Lung (tissue), 17 donors: ENCODE measurements at places on chromosomes 3 and 15. TPM values are rescaled to one million over a fixed set of nuclear protein-coding genes. Genes with fewer than 3 reads are reported as not detected.

CHST13 gene
- 0.74 TPM for total RNA-seq

DNA sequence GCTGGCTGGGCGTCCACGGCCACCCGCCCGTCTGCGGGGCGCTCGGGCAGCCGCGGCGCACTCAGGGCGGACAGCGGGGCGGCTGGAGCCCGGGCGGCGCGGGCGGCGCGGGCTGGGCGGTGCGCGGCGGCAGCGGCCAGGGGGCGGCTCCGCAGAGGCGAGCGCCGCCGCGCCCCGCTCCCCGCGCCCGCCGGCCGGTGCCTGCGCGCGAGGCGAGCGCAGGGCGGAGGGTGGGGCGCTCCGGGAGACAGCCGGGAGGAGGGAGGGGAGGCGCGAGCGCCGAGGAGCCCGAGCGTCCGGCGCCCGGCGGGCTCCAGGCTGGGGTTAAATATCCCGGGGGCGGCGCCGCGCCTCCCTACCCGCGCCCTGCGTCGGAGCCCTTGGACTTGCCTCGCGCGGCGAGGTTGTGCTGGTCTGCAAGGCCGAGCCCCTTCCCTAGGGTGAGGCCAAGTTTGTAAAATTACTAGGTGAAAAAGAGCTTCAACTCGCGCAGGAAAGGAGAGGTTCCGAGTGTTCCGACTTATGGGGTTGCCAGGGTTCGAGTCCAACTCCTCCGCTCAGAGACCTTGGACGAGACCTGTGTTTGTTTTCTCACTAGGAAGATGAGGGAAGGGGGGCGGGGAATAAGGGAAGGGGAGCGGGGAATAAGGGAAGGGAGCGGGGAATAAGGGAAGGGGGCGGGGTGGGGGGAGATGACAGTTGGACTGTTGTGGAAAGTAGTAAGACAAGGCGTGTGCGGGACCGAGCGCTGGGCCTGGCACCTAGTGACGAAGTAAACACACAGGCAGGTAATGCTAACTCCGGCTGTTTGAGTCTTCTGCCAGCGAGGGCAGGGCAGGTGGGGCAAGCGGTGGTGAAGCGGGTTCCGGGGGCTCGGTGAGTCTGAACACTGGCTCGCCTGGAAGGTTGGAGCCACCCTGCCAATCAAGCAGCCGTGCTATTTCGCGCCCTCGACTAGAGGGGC is at the start of gene TNFAIP8L3:
Gene TNFAIP8L3, minus strand, starts transcription at position 301 of the 964 bp plus-strand sequence. CDS start 311 bp downstream, outside the sequence.
- DNase-seq: peak; percentile 22

DNA sequence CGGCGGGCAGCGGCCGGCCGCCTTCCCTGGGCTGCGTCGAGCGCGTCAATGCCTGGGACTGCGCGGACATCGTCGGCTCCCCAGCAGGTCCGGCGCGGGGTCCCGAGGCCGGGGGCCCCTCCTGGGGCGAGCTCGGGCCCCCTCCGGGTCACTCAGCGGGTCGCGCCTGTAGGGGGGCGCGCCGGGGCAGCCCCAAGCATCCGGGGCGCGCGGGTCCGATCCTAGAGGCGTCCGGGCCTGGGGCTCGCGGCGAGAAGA is 725 bp downstream of the TLE3 start:
- no peak for DNase-seq

GRCh38 chr3:197295871-197296270 is 2.5 kb downstream of the DLG1 start:
- no peak for DNase-seq

GLCE gene
- 21.1 TPM for total RNA-seq

DNA sequence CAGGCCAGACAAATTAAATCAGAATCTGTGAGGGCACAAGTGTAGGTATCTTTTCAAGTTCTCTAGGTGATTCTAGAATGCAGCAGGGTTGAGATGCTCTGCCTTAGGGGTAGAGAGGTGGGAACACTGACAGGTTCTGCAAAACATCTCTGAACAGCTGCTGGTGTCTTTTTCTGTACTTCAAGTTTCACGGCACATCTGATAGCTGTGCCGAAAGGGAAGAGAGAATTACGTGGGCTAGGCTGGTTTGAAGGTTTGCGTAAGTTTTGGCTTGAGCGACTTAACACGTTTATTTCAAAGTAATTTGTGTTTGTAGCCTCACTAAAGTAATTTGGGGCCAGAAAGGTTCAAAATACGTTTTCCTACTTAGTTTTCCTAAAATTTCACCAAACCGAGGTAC is 22.5 kb downstream of the PXK start:
- DNase-seq: no peak

DNA sequence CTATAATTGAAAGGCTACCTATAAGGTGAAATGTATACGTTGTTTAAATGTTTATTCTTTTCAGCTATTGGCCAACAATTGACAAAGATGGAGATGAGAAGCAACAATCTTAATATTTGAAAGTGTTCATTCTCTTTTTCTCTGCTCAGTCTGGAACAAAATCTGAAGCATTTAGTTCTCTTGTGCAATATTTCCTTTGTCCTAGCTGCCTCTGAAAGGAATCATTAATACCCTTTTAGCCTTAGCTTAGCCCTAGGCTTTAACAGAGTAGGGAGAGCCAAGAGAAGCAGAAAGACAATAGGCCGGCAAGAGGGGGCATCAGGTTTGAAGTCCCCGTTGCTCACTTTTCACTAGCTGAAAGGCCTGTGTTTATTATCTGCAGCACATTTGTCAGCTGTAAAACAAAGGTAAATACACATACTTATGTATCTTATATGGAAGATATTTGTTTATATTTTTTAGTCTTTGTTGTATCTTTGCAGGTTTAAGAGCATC is 422.5 kb upstream of the SEMA6D start:
- DNase-seq: peak; percentile 21

GRCh38 chr3:120497336-120497735 is 46.5 kb upstream of the FSTL1 start:
- peak; percentile 31 for DNase-seq

- no peak for DNase-seq
These were observed 8.5 kb downstream of the IP6K2 start for GRCh38 chr3:48708481-48708889.

GRCh38 chr3:171427771-171428320 is 32.4 kb downstream of the TNIK start:
- DNase-seq: no peak

SLC51B gene
- total RNA-seq: 3.0 TPM

FRMD5 gene
- 1.1 TPM for total RNA-seq

- DNase-seq: peak; percentile 10
These were observed 179.8 kb downstream of the SNRPN start for GRCh38 chr15:25134546-25134945.

FANCD2OS gene
- total RNA-seq: not detected

ITIH1 gene
- 0.11 TPM for total RNA-seq

- no peak for DNase-seq
These were observed 106.5 kb upstream of the EPHA3 start for GRCh38 chr3:89000886-89001285.

DNA sequence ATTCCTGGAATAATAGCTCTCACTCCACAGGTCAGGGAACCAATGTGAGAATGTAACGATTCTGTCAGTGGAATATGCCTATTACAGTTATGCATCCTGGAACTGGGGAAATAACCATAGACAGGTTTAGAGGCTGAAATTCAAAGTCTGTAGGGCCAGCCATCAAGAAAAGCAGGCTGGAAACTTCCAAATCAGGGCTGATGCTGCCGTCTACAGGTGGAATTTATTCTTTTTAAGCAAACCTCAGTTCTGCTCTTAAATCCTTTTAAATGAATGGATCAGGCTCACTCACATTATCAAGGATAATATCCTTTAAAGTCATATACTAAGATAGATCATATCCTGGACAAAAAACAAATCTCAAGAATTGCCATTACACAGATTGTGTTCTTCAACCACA is 699.8 kb downstream of the NR2F2 start:
- DNase-seq: no peak

GRCh38 chr15:65231306-65231705 is 20.0 kb upstream of the CILP start:
- DNase-seq: no peak

SLC25A36 gene
- 66.8 TPM for total RNA-seq
